ENCODE measurements at places on chromosomes 1 and 21.

GRCh38 chr1:223444411-223444810 is 51.2 kb downstream of the CCDC185 start:
- DNase-seq = peak; percentile 41

DNA sequence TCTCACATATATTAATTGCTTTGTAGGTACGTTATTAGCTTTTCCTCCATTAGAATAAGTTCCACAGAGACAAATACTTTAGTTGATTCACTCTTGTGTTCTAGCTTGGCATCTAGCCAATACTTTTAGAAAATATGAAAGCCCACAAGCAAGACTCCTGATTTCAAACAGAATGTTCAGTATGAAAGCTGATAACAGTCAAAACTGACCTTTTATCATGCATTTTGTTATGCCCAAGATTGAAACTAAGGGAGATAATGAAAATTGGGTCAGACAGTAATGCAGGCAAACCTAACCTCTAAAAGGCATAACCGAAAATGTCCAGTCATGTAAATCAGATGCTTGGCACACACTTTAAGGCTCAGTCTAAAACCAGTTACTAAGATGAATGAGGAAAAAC is 61.7 kb downstream of the ERICH3 start:
- DNase-seq = no peak

- peak; percentile 88 for DNase-seq
Observed at GRCh38 chr1:150578272-150579109, 919 bp downstream of the MCL1 start.

DNA sequence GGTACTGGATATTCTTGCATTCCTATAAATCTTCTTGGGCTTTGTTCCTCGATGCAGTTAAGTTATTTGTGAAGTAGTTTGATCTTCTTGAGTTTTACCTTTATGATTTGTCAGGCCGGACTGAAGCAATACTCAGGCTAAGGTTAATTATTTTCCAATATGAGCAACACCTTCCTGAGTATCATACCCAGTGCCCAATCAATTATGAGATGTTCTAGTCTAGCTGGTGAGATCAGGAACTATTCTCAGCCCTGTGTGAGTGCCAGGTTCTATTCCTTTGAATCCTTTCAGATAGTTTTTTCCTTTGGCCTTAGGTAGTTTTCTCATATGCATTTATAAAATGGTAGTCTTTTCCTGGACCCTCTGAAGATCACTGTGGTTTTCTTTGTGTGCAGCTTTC is 92.5 kb downstream of the SCMH1 start:
- no peak for DNase-seq

GRCh38 chr1:60950224-60951063 is 131.9 kb upstream of the NFIA start:
- no peak for DNase-seq

- no peak for DNase-seq
Observed at GRCh38 chr1:97904534-97904933, 16.3 kb downstream of the DPYD start.

DNA sequence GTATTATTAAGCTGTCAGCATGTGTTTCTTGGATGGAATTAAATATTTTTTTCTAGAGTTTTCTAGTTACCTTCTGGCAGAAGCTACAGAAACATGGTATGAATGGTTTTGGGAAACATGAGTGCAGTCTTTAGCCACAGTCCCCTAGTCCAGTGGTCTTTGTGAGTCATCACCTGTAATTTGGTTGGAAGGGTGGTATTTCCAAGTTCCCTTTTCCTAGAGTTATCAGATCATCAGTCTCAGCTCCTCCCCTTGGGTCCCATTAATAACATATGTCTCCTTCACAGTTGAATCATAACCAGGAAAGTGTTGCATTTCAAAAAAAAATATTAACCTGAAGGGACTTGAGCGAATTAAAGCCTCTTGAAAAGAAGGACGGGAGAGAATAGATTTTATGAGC is 27.0 kb downstream of the ELAVL4 start:
- DNase-seq = no peak

DNA sequence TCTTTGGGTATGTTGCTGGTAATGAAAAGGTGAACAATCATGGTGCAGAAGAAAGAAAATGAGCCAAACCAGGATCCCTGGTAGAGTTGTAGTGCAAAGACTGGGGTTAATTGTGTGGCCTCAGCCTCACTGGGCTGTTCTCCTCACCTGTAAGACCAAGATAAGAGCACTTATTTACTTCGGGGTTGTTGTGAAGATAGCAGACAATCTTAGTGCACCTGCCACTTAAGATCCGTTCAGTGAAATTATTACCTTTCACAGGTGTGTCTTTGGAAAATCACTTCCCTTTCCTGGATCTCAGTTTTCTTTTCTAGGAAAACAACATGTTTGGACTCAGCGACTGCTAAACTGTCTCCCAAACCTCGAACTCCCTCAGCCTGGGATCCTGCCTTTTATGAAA is 1.3 kb upstream of the FGGY start:
- DNase-seq = no peak

DNA sequence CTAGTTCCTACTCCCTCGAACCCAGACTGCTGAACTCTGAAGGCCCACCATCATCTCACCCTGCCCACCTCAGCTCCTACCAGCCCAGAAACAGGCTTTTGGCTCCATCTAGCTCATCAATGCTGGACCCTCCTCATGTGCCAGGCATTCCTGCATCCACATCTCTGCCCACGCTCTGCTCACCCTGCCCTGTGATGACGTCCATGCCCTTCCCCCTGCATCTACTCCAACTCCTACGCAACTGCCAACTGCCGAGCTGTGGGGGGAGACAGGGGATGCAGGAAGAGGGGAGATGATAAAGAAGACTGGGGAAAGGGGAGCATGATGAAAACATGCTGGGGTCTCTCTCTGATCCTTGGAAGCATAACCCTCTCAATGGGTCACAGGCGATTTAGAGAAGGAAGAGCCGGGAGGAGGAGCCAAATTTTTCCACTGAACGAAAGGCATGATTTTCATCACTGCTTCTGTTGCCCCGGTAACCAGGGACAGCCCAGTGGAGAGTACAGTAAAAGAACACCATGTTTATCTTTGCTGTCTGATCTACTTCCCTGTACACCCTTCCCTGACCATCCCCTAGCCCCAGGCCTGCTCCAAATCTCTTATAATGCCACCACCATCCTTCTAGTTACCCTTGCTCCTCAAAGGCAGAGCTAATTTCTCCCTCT is 44.3 kb downstream of the CD34 start:
- no peak for DNase-seq

GRCh38 chr1:16006552-16007485 is 2.8 kb downstream of the SRARP start:
- peak; percentile 7 for DNase-seq

GRCh38 chr1:162391790-162392563 is 10.4 kb downstream of the C1orf226 start:
- peak; percentile 59 for DNase-seq

- DNase-seq = no peak
Observed at GRCh38 chr1:196393742-196394141, 214.5 kb downstream of the KCNT2 start.

DNA sequence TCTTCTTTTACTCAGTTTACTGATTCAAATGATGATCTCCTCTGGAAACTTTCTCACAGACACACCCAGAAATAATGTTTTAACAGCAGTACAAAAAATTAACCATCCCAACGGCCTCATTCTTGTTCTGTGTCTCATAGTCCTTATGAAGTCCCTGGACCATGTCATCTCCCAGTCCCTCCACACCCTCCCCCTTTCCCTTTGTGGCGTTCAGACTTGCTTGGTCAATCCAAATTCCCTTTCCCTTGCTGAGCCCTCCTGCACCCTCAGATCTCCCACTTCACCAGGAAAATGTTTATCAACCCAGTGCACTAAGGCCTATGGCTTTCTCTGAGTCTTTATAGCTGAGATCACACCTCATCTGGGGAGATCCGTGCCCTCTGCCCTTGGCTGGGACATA is 85.9 kb downstream of the CENPF start:
- DNase-seq = peak; percentile 86

- no peak for DNase-seq
Observed at GRCh38 chr1:159561497-159561896, 25.7 kb upstream of the OR10J5 start.

DNA sequence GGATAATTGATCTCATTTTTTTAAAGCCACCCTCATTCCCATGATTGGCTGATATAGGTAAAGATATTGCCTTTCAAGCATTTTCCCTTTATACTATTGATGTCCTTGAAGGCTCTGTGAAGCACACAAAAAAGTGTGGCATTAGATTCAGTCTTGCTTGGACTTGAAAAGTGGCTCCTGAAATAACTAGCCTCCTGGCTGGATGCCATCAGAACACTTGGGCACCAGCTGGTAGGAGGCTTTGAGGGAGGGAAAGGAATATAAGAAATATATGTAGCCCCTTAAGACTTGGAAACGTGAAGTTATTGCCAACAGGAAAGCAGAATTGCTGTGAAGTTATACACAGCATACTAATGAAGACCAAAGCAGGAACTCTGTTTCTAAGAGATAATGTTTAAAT is 14.1 kb downstream of the MTR start:
- no peak for DNase-seq

GRCh38 chr1:178037510-178038253 is 56.2 kb upstream of the RASAL2 start:
- peak; percentile 92 for DNase-seq

Data from ACHN (cell line).